Upper lobe of left lung (tissue), 6 donors: ENCODE measurements at places on chromosomes 16 and 17. TPM values are rescaled to one million over a fixed set of nuclear protein-coding genes. Genes with fewer than 3 reads are reported as not detected.
A peak's percentile ranks its signal among the peaks of the same experiment; 100 is the strongest.

DNA sequence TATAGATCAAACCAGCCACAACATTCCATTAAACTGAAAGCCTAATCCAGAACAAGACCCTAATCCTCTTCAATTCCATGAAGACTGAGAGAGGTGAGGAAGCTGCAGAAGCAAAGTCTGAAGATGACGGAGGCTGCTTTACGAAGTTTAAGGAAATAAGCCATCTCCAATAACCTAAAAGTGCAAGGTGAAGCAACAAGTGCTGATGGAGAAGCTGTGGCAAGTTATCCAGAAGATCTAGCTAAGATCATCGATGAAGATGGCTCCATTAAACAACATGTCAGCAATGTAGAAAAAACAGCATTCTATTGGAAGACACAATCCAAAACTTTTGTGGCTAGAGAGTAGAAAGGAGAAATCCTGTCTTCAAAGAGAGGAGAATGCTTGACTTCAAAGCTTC is 69.6 kb downstream of the KANSL1 start:
- no peak for DNase-seq

The GPR139 gene
- not detected for total RNA-seq

The GINS2 gene
- not detected for total RNA-seq

GRCh38 chr16:14392960-14393359 is 237.1 kb downstream of the PARN start:
- DNase-seq, result no peak

- DNase-seq, result peak; percentile 54
These were observed 14.4 kb upstream of the CDIPT start for GRCh38 chr16:29877266-29877961.

- DNase-seq, result no peak
These were observed 50.5 kb downstream of the WWP2 start for GRCh38 chr16:69812688-69813014.

DNA sequence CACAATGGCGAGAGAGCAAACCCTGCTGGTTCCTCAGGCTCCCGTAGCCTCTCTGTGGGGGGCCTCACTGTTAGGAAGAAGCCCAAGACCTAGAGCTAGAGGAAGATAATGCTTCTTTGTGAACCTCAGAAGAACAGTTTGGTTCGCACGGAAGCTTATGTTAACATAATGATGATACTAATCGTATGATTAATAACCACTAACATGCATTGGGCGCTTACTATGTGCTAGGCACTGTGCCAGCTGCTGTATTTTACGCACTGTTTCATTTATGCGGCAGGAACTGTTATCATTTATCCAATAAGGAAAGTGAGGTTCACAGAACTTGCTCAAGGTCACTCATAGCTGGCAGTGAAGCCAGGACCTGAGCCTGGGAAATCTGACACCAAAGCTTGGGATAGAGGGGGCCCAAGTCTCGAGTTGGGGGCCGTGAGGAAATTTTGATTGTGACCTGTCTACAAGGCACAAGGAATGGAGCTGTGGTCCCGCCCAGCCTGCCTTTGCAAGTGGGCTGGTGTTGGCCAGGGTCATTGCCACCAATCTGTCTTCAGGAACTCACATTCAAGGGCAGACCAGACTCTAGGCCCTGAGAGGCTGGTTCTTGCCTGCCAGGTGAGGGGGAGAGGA is 6.8 kb downstream of the PRCD start:
- DNase-seq, result no peak

The RAB26 gene
- total RNA-seq, result 0.81 TPM

- no peak for DNase-seq
These were observed 231.2 kb downstream of the FOXL1 start for GRCh38 chr16:86809458-86809955.

- peak; percentile 25 for DNase-seq
These were observed 525 bp downstream of the JPT1 start for GRCh38 chr17:75153780-75154194.

DNA sequence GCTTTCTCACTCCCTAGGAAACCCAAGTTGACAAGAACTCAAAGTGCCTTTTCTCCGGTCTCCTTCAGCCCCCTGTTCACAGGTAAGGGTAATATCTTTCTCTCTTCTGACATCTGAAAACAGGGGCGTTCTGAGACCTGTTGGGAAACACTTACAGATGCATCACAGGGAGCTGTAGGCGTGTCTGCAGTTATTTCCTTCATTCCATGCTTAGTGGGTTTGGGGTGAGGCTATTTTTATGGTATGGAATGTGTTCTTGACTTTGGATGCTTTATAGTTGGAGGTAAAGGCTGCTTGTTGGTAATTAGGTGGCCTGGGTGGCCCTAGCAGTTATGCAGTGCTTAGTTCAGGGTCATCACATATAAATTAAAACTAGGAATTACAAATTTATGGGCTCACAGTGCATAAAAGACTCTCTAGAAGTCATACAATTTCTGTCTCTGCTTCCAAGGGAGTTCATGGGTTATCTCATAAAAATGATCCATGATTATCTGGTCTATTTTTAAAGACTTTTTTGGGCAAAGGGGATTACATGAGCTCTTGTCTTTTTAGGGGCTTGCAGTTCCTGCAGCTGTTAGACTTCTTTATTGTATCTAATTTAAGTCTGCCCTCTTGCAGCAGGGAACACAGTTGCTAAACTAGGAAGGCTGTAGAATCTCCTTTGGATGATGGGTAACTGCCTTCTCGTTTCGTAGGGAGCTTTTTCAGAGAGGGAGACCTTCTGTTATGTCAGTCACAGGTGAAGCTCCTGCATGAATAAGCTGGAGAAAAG is 10.2 kb downstream of the SOCS7 start:
- DNase-seq, result no peak

GRCh38 chr17:33493566-33493965 is 200.5 kb upstream of the ASIC2 start:
- DNase-seq, result no peak

- no peak for DNase-seq
These were observed 20.1 kb upstream of the HYDIN start for GRCh38 chr16:71250461-71251235.

GRCh38 chr16:78727536-78727935 is 628.1 kb downstream of the WWOX start:
- DNase-seq, result no peak

DNA sequence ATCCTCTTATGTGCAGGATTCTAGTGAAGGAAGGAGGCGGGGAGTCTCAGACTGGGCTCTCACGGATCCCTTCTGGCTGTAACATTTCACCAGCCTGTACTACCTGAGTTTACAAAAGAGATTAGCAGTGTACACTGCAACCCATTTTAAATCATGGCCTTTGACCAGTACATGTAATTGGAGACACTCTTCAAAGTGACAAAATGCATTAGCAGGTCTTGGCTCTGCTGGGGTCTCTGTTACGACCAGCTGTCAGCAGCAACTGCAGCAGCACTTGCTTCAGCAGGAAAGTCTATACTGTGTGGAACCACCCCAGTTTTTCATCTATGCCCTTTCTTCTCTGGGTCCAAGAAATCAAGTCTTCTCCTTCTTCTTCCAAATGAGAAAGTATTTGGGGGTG is 322.8 kb upstream of the ASIC2 start:
- DNase-seq, result no peak

The KRT33A gene
- not detected for total RNA-seq

- no peak for DNase-seq
These were observed 19.8 kb upstream of the MAPK3 start for GRCh38 chr16:30142672-30143346.

The ADORA2B gene
- total RNA-seq, result 4.2 TPM

- DNase-seq, result no peak
These were observed 90.9 kb upstream of the EEF2KMT start for GRCh38 chr16:5188318-5188988.

The CSH2 gene
- total RNA-seq, result not detected

The CDC27 gene
- 52.0 TPM for total RNA-seq

The SLC2A4 gene
- 1.1 TPM for total RNA-seq

DNA sequence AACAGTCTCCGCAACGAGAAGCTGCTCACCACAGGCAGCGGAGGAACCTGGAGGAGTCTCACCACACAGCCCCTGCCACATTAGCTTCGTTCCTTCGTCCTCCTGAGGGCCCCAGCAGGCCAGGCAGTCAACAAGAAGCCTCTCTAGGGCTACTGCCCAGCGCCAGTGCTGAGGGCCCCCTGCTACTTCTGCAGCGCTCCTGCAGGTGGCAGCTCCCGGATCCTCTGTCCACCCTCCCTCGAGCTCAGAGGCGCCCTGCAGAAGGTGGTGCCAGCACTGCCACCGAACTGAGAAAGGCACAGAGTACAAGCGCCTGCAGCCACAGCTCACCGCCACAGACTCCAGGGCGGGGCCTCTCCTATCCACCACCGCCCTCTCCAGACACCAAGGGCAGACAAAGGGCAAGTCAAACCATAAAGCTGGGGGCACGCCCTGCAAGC is 27.3 kb downstream of the KDM8 start:
- DNase-seq, result no peak

The KRT33B gene
- not detected for total RNA-seq

DNA sequence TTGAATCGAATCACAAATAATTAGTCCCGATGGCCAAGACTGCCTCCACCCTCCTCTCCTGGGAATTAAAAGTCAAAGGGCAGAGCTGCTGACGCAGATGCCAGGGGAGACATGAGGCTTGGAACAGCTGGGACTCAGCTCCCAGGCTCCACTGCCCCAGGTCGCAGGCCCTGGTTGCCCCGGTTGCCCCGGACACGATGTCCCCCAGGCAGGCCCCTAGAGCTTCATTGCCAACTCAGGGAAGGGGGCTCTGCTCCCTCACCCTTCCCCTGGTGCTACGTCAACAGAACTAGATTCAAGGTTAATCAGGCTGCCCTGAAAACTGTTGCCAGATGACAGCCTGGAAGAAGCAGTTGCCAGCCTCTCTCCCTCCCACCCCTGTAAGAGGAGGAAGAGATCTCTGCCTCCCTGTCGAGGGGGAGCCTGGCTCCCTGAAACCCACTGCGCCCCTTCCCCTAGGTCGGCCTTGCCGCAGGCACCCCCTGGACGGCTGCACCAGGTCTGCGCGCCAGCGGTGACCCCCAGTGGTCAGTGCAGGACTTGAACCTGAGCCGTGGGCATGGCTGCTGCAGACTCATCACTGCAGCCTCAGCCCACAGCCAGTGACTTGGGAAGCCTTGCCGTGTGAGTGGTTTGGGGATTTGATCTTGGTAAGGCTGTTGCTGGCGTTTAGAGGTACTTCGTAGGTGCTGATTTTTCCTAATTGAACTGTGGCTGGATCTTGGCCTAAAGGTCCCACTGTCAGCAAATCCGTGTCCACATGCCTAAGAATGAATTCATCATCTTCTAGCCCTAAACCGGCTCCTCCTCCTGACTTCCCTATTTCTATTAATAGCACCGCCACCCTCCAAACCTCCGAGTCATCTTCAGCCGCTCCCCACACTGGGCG is 84.1 kb upstream of the TOB1 start:
- DNase-seq, result peak; percentile 89

DNA sequence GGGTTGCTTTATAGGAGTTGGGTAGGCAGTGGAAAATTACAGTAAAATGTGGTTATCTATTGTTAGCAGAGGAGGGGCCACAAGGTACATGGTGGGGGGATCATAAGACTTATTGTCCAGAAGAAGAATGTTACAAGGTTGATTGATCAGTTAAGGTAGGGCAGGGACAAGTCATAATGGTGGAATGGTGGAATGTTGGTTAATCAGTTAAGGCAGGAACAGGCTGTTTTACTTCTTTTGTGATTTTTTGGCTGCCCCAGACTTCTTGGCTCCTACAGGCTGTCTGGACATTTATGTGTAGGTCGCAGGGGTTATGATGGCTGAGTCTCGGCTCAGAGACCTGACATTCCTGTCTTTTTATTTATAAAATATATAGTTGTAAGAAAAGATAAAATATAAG is 2277.1 kb downstream of the TP53TG3F start:
- DNase-seq, result no peak

The HAS3 gene
- 21.4 TPM for total RNA-seq

DNA sequence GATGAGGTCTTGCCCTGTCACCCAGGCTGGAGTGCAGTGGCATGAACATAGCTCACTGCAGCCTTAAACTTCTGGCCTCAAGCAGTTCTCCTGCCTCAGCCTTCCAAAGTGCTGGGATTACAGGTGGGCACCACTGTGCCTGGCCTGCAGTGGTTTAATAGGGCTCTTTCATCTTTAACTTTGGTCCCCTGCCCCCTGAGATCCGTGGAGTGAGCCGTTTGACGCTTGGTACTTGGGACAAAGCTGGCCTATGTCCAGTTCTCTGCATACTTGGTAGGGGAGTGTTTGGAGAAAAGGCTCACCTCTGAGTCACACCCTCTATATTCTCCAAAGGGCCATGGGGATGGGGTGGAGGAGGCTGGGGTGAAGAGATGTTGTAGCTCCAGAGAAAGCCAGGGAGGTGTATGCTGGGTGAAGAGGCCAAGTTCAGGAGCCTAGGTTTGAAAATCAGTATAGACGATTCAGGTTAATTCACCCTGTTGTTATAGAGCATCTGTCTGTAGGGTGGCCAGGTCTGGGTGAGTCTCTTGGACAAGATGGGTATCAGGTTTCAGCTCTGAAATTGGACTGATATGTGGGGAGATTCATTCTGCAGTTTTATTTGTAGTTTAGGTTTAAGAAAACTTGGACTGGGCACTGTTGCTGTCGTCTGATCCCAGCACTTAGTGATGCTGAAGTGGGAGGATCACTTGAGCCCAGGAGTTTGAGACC is 17.6 kb downstream of the ABCC1 start:
- DNase-seq, result no peak

DNA sequence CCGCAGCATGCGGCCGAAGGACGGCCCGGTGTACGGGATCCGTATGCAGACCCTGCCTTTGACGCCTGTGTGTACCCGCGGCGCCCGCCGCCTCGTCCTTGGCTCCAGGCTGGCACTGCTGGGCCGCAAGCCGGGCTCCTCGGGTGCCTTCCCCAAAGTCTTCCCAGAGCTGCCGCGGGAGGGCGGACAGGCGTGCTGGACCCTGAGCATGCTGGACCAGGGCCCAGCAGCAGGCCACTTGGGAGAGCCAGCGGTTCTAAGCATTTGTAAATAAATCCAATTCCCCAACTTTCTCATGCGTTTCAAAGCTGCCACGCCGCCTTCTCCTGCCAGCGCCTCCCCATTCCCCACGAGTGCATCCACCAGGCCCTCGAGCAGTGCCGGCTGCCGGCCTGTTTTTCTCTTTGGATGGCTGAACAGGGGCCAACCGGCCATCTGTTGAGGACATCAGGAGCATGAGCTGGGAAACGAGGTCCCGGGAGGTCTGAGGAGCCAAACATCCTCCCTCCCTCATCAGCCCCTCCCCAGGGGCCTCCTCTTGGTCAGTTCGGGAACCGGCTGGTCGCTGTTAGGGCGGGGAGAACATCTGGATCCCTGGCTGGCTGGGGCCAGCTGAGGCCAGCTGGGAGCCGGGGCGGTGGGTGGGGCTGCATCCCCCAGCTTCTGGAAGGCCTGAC is 20.5 kb upstream of the PABPN1L start:
- DNase-seq, result peak; percentile 89

The FADS6 gene
- total RNA-seq, result not detected
